ENCODE measurements at places on chromosomes 4 and X.

- DNase-seq = no peak
Measured at GRCh38 chr4:83563998-83564397, 28.1 kb downstream of the GPAT3 start.

GRCh38 chrX:70592091-70592490, 147.5 kb downstream of the DLG3 start:
- peak; percentile 43 for DNase-seq

DNA sequence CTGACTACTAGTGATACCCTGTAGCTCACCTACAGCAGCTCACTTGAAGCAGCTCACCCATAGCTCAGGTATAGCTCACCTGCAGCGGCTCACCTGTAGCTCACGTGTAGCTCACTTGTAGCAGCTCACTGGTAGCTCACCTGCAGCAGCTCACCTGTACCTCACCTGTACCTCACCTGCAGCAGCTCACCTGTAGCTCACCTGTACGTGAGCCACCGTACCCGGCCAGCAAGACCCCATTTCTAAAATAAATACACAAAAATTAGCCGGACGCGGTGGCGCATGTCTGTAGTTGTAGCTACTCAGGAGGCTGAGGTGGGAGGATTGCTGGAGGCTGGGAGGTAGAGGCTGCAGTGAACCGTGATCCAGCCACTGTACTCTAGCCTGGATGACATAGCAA, 30.6 kb downstream of the SHOX start:
- no peak for DNase-seq

DNA sequence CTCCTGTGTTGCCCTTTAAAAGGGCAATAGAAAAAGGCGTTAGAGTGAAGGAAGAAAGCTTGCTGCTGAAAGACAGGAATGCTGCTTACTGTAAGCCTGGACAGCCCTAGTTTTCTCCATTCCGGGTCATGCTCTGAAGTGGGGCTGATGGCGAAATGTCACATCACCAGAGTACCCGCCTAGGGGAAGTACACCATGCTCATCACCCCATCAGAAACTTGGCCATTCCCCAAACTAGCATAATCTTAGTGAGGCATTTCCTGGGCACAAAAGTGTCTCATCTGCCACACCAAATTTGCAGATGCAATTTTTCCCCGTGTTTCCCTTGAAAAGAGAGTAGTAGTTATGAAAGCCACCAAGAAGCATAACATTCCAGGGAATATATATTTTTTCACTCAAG, 47.8 kb upstream of the CAMK2D start:
- no peak for DNase-seq

DNA sequence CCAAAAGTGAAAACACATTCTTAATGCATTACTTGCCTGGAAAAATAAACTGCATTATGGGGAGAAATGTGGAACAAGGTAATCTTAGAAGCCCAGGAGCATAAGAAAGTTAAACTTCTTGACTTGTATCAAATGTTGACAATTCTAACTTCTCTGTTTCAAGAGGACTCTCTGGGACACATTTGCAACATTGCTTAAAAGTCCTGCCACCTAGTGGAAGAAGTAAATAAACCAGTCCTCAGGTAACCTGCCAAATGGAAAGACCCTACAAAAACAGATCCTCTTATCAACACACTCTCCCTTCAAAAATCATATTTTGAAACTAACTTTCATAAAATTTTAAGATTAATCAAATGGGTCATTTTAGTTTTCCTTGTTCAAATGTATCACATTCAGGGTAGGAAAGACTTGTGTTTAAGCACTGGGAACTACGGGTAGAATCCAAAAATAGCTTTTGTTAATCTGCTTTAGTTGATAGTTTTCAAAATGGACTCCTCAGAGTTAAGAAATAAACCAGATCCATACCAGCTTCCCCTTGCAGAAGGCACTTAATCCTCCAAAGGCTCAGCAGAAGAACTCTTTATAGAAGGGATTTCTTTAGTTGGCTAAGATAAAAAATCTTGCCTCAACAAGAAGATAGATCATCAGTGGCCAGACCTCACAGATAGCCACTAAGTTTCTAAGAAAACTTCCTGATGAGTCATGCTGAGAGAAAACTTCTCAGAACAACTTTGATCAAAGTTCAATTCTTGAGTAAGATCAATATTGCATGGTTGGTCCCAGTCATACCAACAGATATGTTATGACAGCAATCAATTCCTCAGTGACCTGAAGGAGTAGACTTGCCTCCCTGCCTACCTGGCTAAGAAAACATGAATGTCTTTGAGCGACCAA, 141.7 kb downstream of the HHIP start:
- peak; percentile 15 for DNase-seq

DNA sequence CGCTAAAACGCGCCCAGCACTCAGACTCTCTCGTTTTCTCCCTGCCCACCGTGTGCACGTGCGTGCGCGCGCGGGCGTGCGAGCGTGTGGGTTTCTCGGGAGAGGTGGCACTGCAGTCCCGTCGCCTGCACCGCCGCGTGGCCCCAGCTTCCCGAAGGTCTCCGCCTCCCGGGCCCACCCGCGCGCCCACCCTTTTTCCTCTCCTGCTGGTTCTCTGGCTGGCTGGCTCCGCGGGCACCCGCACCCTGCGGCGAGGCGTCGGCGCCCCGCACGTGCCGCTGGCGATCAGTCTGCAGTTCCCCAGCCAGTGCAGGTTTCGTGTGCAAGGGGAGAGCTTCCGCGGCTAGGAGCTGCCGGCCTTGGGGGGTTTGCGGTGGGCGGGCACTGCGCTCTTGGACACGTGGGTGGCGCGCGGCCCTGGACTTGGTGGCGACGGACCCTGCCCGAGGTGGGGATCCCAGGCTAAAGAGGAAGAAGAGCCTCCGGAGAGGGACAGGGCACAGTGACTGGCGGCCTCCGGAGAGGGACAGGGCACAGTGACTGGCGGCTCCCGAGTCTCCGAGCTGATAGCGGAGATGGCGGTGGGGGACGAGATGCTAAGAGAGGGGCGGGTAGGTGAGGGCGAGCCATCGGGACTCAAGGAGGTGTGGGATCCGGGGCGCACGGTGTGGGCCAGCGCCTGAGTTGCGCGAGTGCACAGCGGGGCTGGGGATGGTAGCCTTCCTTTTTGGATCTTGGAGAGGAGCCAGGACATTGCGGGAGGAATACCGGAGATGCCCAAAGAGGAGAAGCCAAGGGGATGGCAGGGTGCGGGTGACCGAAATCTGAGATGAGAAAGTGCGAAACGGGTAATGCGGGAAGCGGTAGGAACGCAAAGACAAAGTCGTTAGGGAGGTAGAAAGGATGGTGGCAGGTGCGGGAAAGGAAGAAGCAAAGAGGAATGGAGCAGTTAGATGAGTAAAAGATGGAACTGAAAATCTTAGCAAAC, at the start of gene FAM184B:
FAM184B (minus strand) TSS at position 322 of the 988 bp plus-strand sequence. CDS start 322 bp downstream, outside the sequence.
- no peak for DNase-seq

- DNase-seq = no peak
Measured at GRCh38 chr4:106302062-106302438, 14.0 kb downstream of the TBCK start.

- no peak for DNase-seq
Measured at GRCh38 chrX:52819788-52820187, 8.7 kb downstream of the XAGE5 start.

DNA sequence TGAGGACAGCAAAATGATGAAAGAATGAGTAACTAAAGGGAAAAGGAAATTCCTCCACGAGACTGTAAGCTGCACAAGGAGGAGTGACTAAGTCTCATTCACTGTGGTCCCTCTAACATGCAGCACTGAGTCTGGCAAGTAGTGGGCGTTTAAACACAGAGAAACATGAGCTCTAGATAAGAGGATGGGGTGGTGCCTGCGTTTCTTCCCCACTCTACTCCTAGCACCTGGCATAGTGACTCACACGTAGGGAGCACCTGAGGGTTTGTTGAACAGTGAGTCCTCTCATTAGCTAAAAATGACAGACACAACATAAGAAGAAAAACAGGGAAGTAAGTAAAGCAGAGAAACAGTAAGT, 105.8 kb upstream of the CBR4 start:
- peak; percentile 85 for DNase-seq

GRCh38 chr4:33200377-33200776, 2480.2 kb downstream of the PCDH7 start:
- DNase-seq = no peak

GRCh38 chr4:73945140-73945539, 36.7 kb downstream of the PF4 start:
- DNase-seq = no peak

DNA sequence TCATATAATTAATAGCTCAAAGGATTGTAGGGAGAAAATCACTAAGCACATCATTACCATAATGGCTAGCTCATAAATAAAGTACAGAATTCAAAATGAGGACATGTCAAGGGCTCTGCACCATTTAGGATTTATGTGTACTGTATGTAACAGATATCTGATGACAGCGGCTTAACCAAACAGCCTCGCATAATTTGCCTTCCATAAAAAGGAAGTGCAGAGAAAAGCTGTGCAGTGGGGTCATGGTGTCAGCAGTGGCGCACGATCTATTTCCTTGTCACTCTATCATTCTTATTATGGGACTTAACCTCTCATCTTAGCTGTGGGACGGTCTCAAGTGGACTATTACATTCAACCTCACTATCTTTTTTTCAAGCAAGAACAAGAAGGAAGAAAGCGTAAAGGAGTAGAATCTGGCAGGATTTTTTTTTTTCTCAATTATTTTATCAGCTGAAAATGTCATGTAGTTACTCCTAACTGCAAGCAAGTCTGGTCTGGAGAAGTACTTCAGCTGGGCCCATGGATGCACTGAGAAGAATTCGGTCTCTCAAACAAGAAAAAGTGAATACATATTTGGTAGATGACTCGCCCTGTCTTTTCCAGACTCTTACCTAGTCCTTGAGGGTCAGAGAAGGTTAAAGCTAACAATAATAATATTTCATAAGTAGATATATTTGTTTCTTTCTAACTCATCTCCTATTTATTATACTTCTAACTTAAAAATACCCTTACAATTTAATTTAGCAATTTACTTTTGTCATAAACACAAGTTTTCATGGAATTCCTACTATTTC, 94.6 kb downstream of the COX18 start:
- no peak for DNase-seq

- no peak for DNase-seq
Measured at GRCh38 chr4:136985683-136986082, 546.6 kb downstream of the PCDH18 start.

- no peak for DNase-seq
Measured at GRCh38 chr4:1754336-1754735, 33.0 kb downstream of the TACC3 start.

DNA sequence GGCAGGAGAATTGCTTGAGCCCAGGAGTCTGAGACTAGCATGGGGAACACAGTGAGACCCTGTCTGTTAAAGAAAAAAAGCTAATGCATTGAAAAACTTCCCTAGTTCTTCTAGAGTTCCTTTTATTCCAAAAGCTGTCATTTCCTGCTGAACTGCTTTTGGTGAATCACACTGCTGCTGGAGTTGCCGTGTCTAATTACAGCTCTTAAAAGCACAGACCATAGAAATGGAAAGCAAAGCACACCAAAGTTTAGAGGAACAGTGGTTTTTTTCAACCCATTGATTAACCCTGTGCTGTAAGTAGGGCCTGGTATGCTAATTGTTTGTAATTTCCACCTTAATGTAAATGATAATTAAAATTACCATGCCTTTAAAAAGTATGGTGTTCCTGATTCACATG, 52.4 kb downstream of the SEPTIN11 start:
- DNase-seq = no peak

GRCh38 chrX:71198066-71198465, 25.0 kb upstream of the GJB1 start:
- DNase-seq = no peak

DNA sequence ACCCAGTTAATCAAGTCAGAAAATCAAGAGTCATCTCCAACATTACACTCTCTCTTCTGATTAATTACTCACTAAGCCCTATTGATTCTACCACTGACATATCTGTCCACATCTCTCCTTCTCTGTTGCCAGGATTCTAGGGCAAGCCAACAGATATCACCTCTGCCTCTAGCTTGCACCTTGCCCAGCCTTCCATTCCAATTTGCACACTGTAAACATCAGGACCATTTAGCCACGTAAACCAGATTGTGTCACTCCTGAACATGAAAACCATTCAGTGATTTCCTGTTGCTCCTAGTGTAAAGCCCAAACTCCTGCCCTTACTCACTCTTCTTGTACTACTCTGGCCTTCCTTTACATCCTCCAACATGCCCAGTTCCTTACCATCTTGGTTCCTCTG, 68.0 kb upstream of the PLS3 start:
- DNase-seq = no peak

All from HS-5 (cell line).